ENCODE measurements at places on chromosomes 3 and 15. TPM values are rescaled to one million over a fixed set of nuclear protein-coding genes. Genes with fewer than 3 reads are reported as not detected.

Gene TP63
- total RNA-seq = 0.13 TPM

Gene MUSTN1
- total RNA-seq = not detected

Gene RLBP1
- not detected for total RNA-seq

Gene IL17RB
- total RNA-seq = 0.27 TPM

Gene MCTP2
- total RNA-seq = 6.3 TPM

Gene FMN1
- 4.5 TPM for total RNA-seq

Gene TGM5
- total RNA-seq = not detected

Gene ISLR
- 0.48 TPM for total RNA-seq

Gene CYP1A2
- total RNA-seq = not detected

Gene SCN11A
- 0.27 TPM for total RNA-seq

Gene FBXL2
- total RNA-seq = 12.6 TPM

Gene MST1R
- 6.5 TPM for total RNA-seq

Gene LYZL4
- total RNA-seq = not detected

Gene HES1
- total RNA-seq = 45.2 TPM

Gene SLC6A20
- 1.4 TPM for total RNA-seq

Gene NSMCE3
- total RNA-seq = 18.3 TPM

Gene PIF1
- total RNA-seq = 2.3 TPM

Gene TRIP4
- 12.3 TPM for total RNA-seq

Gene EOMES
- total RNA-seq = not detected

Gene SEMA3F
- total RNA-seq = 79.8 TPM

Gene C2CD4A
- 0.75 TPM for total RNA-seq

Gene ZNF660
- 2.3 TPM for total RNA-seq

Gene POC1A
- total RNA-seq = 4.7 TPM

Gene C3orf80
- total RNA-seq = 1.2 TPM

Gene PP2D1
- not detected for total RNA-seq

Gene KBTBD12
- 0.08 TPM for total RNA-seq

Gene SLC28A1
- 0.17 TPM for total RNA-seq

Gene LRRC31
- not detected for total RNA-seq

Gene GASK1A
- total RNA-seq = 2.3 TPM

Gene PLS1
- 21.8 TPM for total RNA-seq

Gene CTXN2
- not detected for total RNA-seq

Gene CCDC33
- not detected for total RNA-seq

Gene LEKR1
- 2.3 TPM for total RNA-seq

Gene XIRP1
- total RNA-seq = 0.08 TPM

Gene HACD3
- 92.7 TPM for total RNA-seq

Gene NEDD4
- total RNA-seq = 28.0 TPM
